ENCODE measurements at places on chromosomes 11 and 22. TPM values are rescaled to one million over a fixed set of nuclear protein-coding genes. Genes with fewer than 3 reads are reported as not detected.

MAJIN gene
- not detected for total RNA-seq

CELSR1 gene
- total RNA-seq: 2.6 TPM

CHRM1 gene
- total RNA-seq: not detected

CNIH2 gene
- not detected for total RNA-seq

TBX1 gene
- total RNA-seq: 2.1 TPM

RIMBP3C gene
- not detected for total RNA-seq

DNA sequence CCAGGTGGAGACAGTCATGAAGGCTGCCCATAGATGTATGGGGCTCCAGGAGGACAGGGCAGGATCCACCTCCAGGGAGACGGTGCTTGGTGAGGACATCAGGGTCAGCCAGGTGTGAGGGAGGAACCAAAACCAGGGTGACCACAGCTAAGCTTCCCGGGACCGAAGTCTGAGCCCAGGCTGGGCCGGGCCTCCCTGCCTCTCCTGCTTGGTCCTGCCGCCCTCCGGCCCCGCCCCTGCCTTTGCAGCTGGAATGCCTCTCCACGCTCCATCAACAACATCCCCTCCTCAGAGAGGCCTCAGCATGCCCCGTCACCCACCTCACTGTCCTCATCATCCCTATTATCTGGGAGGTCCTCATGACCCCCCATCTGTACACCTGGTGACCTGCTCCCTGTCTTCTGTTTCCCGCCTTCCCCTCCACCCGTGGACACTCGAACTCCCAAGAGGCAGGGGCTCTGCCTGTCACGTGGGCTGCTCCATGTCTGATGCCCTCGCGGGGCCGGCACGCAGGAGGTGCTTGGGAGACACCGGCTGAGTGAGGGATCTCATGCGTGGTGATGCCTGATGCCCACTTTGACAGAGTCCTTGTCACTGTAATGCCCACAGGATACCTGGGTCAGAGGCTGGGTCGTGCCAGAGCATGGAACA lies 59.4 kb downstream of the RTL6 start:
- H3K4me1 ChIP-seq: no peaks in the 10 kb centered on the region
- no peak for DNase-seq
- no peaks in the 10 kb centered on the region for H3K27me3 ChIP-seq
- H3K36me3 ChIP-seq: no peaks in the 10 kb centered on the region

DNA sequence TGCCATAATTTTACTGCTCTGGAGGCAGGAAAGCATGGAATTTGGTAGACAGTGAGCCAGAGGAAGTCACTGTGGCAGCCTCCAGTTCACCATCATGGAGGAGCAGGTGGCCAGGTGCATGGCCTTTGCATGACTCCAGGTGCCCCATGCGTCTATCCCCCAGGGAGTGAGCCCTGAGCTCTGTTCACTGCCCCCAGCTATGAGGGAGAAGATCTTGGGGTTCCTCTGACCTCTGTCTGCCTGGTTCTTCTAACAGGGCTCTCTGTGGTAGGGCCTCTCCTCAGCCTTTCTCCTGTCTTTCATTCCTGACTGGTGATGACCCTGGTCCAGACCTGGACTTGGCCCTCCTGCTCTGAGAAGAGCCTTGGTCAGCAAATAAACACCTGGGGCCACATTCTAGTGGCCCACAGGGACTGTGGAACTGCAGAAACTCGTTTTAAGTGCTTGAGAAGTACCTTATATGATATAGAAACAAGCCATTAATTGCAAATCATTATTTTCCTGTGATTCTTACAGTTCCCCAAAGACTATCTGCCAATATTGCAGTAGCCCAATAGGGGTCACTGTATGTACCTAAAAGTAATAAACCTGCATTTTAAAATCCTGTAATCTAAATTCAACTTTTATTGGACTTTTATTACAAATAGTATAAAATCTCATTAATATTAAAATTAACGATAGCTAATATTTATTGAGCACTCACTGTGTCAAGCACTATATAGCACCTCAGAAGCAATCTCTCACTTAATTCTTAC lies 120.0 kb upstream of the SYT13 start:
- H3K27me3 ChIP-seq: no peaks in the 10 kb centered on the region
- no peaks in the 10 kb centered on the region for H3K36me3 ChIP-seq
- H3K27ac ChIP-seq: no peak overlapping the region
- H3K4me1 ChIP-seq: no peaks in the 10 kb centered on the region
- H3K4me3 ChIP-seq: no peak overlapping the region
- no peak for DNase-seq

DNA sequence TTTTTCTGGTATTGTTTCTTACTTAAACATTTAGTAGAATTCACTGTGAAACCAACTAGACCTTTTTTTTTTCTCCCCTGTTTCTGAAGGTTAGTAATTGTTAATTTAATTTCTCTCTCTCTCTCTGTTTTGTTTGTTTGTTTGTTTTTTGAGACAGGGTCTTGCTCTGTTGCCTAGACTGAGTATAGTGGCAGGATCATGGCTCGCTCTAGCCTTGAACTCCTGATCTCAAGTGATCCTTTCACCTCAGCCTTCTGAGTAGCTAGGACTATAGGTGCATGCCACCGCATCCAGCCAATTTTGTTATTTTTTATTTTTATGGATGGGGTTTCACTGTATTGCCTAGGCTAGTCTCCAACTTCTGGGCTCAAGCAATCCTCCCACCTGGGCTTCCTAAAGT lies 165.0 kb downstream of the UVRAG start:
- no peaks in the 10 kb centered on the region for H3K27me3 ChIP-seq
- H3K36me3 ChIP-seq: peaks cover 5% of the 10 kb centered on the region
- H3K4me3 ChIP-seq: no peak overlapping the region
- H3K4me1 ChIP-seq: no peaks in the 10 kb centered on the region
- H3K27ac ChIP-seq: no peak overlapping the region

DNA sequence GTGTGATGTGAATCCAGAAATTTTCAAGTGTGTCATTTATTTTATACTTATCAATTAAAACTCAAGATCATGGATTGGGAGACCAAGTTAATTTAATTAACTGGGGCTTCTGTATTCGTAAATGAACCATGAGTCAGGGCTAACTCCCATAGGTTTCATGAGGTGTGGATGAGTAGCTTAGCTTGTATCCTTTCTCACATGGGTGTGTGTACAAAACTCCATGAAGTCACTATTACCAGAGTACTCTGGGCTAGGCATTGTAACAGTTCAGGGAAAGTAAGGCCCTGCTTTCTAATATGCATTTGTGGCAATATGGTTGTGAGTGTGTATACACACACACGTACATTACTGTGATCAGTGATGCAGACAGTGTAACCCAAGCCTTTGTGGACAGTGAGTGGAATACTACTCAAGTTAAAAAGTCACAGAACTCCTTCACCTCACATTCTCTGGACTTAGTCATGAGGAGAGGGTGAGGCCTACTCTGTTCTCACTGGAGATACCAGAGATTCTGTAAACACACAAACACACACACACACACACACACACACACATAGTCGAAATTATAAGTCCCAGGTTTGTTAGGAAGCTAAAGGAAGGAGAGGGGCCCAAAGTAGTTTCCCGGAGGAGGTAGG lies 3.5 kb downstream of the CNTF start:
- H3K4me3 ChIP-seq: no peak overlapping the region
- H3K27me3 ChIP-seq: no peaks in the 10 kb centered on the region
- peaks cover 41% of the 10 kb centered on the region for H3K36me3 ChIP-seq
- peaks cover 40% of the 10 kb centered on the region for H3K4me1 ChIP-seq

- no peaks in the 10 kb centered on the region for H3K4me1 ChIP-seq
- H3K27me3 ChIP-seq: no peaks in the 10 kb centered on the region
- DNase-seq: no peak
These were observed 9.6 kb upstream of the CCDC89 start for GRCh38 chr11:85695546-85695945.

- no peaks in the 10 kb centered on the region for H3K27me3 ChIP-seq
- no peak overlapping the region for H3K27ac ChIP-seq
- DNase-seq: peak; percentile 81
- H3K36me3 ChIP-seq: no peaks in the 10 kb centered on the region
- peaks cover 14% of the 10 kb centered on the region for H3K4me1 ChIP-seq
These were observed 36.9 kb upstream of the SYT13 start for GRCh38 chr11:45322891-45323600.
